ENCODE measurements at places on chromosomes 12 and 14. TPM values are rescaled to one million over a fixed set of nuclear protein-coding genes. Genes with fewer than 3 reads are reported as not detected.
A peak's percentile ranks its signal among the peaks of the same experiment; 100 is the strongest.

DNA sequence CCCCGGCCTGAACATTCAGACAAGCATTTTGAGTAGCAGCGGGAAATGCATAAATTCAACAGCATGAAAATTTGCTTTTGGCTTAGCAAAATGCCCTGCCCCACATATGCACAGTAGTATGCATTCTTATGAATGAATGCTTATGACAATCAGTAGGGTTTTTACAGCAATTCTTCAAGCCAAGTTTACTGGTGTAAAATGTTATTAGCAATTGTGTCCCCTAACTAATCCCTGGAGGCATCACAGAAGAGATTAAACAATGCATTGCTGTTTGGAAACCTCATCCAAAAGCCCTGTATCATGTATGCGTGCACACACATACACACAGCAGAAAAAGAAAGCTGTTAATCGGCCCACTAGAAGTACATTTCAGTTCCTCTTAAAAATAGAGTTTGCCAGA is 406.5 kb downstream of the LRIG3 start:
- no peaks in the 10 kb centered on the region for H3K4me1 ChIP-seq
- no peaks in the 10 kb centered on the region for H3K36me3 ChIP-seq
- H3K27me3 ChIP-seq, result no peaks in the 10 kb centered on the region
- no peak overlapping the region for H3K4me3 ChIP-seq

GRCh38 chr14:73237786-73238423 is 599 bp downstream of the PAPLN start:
- no peak for DNase-seq
- peak overlapping the region; percentile 42 for H3K27ac ChIP-seq
- peak overlapping the region; percentile 67 for H3K4me3 ChIP-seq
- H3K27me3 ChIP-seq, result no peaks in the 10 kb centered on the region

HOXC13 gene
- not detected for total RNA-seq

LALBA gene
- not detected for total RNA-seq

DNA sequence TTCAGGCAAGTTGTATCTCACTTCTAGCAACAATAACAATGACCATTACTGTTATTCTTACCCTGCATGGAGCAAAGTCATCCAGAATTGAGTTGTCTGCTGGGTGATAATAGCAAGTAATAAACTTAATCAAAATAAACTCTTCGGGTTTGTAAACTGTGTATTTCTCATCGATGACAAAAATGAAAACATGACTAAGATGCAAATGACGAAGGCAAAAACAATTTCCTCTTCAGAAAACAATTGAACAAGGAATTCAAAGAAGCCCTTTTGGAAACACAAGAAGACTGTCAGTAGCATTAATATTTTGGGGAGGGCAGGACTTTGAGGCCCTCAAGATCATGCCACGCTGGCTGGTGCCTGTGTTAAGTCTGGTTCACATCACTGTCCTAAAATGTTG is 232.0 kb downstream of the BTG1 start:
- H3K36me3 ChIP-seq, result no peaks in the 10 kb centered on the region
- H3K27ac ChIP-seq, result no peak overlapping the region
- no peak for DNase-seq

- H3K27me3 ChIP-seq, result no peaks in the 10 kb centered on the region
- DNase-seq, result no peak
- no peak overlapping the region for H3K27ac ChIP-seq
Observed at GRCh38 chr14:97077687-97078086, 280.5 kb downstream of the VRK1 start.

DNA sequence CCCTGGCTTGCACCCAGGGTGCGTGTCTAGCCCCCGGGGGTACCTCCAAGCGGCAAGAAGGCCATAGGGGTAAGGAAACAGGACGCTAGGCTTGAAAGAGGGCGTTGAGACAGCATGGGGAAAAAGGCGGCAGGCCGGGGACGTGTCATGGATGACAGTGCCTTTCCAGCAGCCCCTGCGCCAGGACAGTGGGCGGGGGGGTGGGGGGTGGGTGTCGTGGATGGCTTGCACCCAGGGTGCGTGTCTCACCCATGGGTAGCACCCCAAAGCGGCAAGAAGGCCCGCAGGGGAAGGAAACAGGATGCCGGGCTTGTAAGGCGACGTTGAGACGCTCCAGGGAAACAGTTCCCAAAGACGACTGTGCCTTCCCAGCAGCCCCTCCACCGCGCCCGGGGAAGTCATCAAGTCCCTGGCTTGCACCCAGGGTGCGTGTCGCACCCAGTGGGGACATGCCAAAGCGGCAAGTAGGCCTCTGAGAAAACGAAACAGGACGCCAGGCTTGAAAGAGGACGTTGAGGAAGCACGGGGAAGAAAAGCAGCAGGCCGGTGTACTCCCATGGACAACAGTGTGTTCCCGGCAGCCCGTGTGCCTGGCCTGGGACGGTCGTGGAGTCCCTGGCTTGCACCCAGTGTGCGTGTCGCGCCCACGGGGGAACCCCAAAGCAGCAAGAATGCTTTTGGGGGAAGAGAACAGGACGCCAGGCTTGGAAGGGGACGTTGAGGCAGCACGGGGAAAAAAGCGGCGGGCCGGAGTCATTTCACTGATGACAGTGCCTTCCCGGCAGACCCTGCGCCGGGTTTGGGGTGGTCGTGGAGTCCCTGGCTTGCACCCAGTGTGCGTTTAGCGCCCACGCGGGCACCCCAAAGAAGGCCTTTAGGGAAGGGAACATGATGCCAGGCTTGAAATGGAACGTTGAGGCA is 163.5 kb upstream of the ALG10B start:
- no peaks in the 10 kb centered on the region for H3K4me1 ChIP-seq
- no peaks in the 10 kb centered on the region for H3K27me3 ChIP-seq
- no peak for DNase-seq
- H3K4me3 ChIP-seq, result no peak overlapping the region

CLEC9A gene
- not detected for total RNA-seq

LHX5 gene
- not detected for total RNA-seq

MGP gene
- total RNA-seq, result 445 TPM

DNA sequence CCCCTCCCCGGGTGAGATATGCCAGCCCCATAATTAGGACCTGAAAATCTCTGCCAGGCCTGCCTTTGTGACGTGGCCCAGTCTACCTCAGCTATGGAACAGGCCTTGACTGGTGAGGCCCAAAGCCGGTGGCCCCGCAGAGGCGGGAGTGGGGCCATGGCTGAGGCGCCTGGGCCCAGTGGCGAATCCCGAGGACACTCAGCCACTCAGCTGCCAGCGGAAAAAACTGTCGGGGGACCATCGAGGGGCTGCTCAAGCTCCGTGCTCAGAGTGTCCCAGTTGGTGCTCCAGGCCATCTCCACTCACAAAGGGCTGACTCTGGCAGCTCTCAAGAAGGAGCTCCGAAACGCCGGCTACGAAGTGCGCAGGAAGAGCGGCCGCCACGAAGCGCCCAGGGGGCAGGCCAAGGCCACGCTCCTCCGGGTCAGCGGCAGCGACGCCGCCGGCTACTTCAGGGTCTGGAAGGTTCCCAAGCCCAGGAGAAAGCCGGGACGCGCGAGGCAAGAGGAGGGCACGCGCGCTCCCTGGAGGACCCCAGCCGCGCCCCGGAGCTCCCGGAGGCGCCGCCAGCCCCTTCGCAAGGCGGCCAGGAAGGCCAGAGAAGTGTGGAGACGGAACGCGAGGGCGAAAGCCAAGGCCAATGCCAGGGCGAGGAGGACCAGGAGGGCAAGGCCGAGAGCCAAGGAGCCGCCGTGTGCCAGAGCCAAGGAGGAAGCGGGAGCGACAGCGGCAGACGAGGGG is 21.4 kb downstream of the ZNF641 start:
- no peaks in the 10 kb centered on the region for H3K27me3 ChIP-seq
- H3K36me3 ChIP-seq, result no peaks in the 10 kb centered on the region
- no peak for DNase-seq
- no peak overlapping the region for H3K4me3 ChIP-seq

- H3K36me3 ChIP-seq, result no peaks in the 10 kb centered on the region
- no peaks in the 10 kb centered on the region for H3K27me3 ChIP-seq
Observed at GRCh38 chr14:22552001-22552826, 36.8 kb downstream of the DAD1 start.

GRCh38 chr12:77696183-77696582 is 134.5 kb upstream of the NAV3 start:
- no peak for DNase-seq
- H3K27me3 ChIP-seq, result no peaks in the 10 kb centered on the region
- no peak overlapping the region for H3K27ac ChIP-seq
- H3K36me3 ChIP-seq, result no peaks in the 10 kb centered on the region
- H3K4me3 ChIP-seq, result no peak overlapping the region
- H3K4me1 ChIP-seq, result no peaks in the 10 kb centered on the region

GRCh38 chr12:24759155-24759554 is 189.7 kb downstream of the BCAT1 start:
- no peaks in the 10 kb centered on the region for H3K27me3 ChIP-seq
- no peak overlapping the region for H3K4me3 ChIP-seq
- no peaks in the 10 kb centered on the region for H3K36me3 ChIP-seq

GRCh38 chr12:88855301-88855700 is 275.0 kb upstream of the KITLG start:
- H3K4me3 ChIP-seq, result no peak overlapping the region
- DNase-seq, result no peak
- H3K27me3 ChIP-seq, result no peaks in the 10 kb centered on the region

DNA sequence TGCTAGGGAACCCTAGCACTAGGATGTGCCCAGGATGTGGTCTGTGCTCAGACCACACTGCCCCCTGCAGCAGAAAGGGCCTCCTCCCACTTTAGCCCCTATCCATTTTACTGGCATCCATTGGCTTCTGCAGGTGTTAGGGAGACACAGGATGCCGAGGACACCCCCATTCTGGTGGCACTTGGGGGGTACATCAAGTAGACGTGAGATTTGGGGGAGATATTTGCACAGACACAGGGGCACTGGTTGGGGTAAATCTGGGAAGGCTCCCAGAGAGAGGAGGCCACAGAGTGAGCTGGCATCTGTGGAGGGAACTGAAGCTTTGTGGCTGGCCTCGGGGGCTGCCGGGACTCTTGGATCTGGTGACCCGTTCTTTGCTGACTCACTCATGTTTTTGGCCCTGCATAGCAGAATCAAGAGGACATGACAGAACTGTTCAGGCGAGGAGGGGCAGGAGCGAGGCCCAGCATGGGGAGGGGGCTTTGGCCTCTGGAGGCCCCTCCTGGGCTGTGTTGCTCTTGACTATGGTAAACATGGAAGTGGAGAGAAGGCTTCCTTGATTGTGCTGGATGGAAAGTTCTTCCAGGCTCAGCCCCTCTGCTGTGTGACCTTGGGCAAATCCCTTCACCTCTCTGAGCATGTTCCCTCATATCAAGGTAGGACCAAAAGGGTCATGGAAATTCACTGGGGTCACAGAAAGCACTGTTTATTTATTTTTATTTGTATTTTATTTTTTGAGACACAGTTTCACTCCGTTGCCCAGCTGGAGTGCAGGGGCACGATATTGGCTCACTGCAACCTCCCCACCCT is 1.8 kb downstream of the PLBD2 start:
- DNase-seq, result peak; percentile 12
- no peak overlapping the region for H3K27ac ChIP-seq
- H3K4me1 ChIP-seq, result peaks cover 4% of the 10 kb centered on the region
- H3K27me3 ChIP-seq, result no peaks in the 10 kb centered on the region
- no peak overlapping the region for H3K4me3 ChIP-seq
- H3K36me3 ChIP-seq, result no peaks in the 10 kb centered on the region

NKX2-1 gene
- total RNA-seq, result 279 TPM

DNA sequence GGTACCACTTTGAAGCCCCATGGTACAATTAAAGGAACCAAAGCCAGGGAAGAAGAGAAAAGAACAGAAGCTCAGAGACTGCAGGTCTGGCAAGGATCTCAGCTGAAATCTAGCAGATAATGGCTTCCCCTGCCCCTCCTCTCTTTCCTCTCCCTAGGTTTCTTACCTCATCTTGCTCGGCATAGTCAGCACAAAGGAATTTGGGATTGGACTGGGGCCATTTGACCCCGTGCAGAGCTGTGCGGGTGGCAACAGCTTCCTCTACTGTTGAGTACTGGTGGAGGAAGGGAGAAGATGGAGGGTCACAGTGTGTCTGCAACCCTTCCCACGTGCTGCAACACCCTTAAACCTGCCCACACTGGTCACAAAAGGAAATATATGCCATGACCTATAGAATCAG is 4.7 kb upstream of the CDH24 start:
- peak; percentile 84 for DNase-seq
- H3K36me3 ChIP-seq, result peaks cover 72% of the 10 kb centered on the region
- no peak overlapping the region for H3K4me3 ChIP-seq
- H3K4me1 ChIP-seq, result peaks cover 4% of the 10 kb centered on the region
- peak overlapping the region; percentile 22 for H3K27ac ChIP-seq

- DNase-seq, result no peak
- no peaks in the 10 kb centered on the region for H3K36me3 ChIP-seq
- no peaks in the 10 kb centered on the region for H3K4me1 ChIP-seq
- no peak overlapping the region for H3K27ac ChIP-seq
Observed at GRCh38 chr14:80627745-80628144, 313.8 kb downstream of the CEP128 start.

SPX gene
- total RNA-seq, result 18.0 TPM

DNA sequence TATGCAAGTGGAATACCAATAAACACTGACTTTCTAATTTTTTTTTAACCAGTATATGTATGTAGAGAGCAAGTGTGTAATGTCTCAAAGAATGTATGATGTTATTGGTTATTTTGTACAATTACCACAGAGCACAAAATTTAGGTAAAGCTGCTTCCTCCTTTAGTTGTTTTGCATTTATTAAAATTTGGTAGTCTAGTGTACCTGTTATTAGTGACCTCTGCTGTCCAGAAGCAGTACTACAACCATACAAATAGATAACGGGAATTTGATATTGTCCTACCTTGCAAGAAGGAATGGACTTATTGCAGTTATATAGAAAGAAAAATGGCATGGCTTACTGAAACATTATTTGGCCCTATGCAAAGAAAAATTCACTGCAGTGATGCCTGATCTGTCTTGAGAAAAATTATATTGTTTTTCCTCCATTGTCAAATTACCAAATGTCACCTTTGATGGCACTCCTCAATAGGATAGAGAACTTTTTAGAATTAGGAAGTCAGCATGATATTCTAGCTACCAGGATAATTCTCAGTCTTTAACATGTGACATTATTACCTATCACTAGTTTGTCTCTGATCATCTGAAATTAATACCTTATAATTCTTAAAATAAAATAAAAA is 153.9 kb upstream of the RMST start:
- H3K4me3 ChIP-seq, result no peak overlapping the region
- DNase-seq, result no peak

GRCh38 chr12:52186118-52186840 is 5.5 kb downstream of the KRT80 start:
- no peak for DNase-seq
- no peaks in the 10 kb centered on the region for H3K36me3 ChIP-seq
- H3K27me3 ChIP-seq, result no peaks in the 10 kb centered on the region
- no peak overlapping the region for H3K4me3 ChIP-seq

All from thyroid gland (tissue), 4 donors.